ENCODE measurements at places on chromosomes 13 and 19.

- DNase-seq, result no peak
Measured at GRCh38 chr13:44236801-44237207, 136.8 kb upstream of the SERP2 start.

GRCh38 chr13:72170571-72170970 lies 303.6 kb upstream of the DACH1 start:
- DNase-seq, result no peak

DNA sequence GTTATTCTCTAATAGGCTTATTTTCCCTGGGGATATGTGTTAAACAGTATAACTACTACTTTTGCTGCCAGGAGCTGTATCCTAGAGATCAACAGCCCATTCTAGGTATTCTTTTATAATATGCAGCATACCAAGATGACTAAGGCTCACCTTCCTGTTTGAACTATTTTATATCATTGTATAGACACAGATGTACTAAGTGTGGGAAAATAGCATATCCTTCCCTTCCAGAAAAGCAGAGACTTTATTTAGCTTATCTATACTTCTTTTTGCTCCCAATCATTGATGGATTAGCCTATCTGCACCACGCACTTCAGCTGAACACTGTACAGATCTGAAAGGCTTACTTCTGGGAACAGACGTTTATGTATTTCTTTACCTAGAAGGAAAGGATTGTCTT lies 82.6 kb downstream of the MAB21L1 start:
- DNase-seq, result no peak

- DNase-seq, result no peak
Measured at GRCh38 chr13:48594096-48594815, 59.5 kb upstream of the CYSLTR2 start.

- no peak for DNase-seq
Measured at GRCh38 chr13:41554180-41554579, 96.8 kb downstream of the RGCC start.

DNA sequence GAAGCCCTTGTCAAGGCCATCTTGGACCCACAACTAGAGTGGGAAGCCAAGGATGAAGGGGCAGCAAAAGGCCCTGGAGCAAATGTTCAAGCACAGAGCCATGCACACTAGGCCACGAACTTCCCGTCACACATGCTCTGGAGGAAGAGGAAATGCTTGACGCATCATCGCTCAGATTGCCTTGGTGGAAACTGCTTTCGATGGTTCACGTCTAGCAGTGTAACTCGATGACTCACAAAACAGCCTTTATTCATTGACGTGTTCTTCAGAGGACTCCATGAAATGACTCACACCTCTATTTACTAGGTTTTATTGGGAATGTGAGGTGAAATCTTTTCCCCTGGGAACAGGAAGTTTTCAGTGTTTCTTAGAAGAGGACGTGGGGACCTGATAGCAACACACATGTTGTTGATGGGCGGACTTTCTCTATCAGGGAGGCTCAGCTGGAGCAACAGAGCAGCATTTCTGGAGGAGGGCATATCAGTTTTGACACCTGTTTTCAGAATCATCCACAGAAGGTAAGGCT lies 79.8 kb upstream of the FLT1 start:
- no peak for DNase-seq

- no peak for DNase-seq
Measured at GRCh38 chr19:41936961-41937360, 8.7 kb upstream of the ERFL start.

- no peak for DNase-seq
Measured at GRCh38 chr19:29342721-29343120, 129.8 kb upstream of the UQCRFS1 start.

GRCh38 chr19:7486923-7487322 lies 1.9 kb downstream of the PEX11G start:
- no peak for DNase-seq

DNA sequence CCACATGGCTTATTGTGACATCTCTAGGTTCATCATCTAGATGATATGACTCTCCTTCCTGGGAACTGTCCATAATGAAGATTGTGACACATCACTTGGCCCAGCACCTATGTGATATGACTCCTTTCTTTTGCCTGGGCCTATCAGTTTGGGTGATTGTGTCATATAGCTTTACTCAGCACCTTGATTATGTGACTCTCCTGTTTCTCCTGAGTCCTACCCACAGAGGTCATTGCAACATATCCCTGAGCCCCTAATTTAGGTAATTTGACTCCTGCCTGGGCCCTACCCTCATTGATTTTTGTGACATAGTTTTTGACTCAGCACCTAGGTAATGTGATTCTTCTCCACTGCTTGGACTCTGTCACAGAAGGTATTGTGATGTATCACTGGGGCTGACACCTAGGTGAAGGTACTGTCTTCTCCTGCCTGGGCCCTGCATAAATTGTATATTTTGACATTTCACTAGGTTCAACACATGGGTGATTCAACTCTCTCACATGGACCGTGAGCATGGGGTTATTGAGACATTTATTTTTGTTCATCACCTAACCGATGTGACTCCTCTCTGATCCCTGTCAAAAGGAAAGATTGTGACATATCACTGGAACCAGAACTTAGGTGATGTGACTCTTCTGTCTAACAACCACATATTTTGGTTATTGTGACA lies 26.2 kb upstream of the ZNF254 start:
- no peak for DNase-seq

DNA sequence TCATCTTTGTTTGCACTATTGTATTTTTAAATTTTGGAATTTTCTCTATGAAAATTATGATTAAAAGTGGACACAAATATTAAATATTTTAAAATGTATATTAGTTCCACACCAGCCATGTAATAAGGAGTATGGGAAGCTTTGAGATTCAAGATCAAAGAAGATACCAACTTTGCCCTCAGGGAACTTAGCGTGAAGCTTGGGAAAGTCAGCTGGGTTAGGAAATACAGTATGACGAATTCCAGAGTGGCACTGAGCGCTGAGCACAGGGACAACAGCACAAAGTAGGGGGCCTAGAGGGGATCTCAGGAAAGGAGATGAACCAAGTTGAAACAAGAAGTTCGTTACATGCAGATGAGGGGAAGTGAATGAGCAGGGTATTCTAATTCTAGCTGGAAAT lies 76.9 kb upstream of the SHISA2 start:
- DNase-seq, result no peak

DNA sequence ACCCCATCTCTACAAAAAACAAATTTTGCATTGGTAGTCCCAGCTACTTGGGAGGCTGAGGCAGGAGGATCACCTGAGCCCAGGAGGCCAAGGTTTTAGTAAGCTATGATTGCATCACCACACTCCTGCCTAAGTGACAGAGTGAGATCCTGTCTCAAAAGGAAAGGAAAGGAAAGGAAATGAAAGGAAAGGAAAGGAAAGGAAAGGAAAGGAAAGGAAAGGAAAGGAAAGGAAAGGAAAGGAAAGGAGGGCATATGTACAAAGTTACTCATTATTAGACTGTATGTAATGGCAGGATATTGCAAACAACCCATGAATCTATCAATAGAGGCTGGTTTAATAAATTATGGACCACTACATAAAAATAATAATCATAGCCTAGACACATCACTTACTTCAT lies 40.8 kb upstream of the CACNA1A start:
- DNase-seq, result no peak

Measured in stimulated activated CD8-positive, alpha-beta memory T cell treated with anti-CD3 and anti-CD28 coated beads, Interleukin-4, amount 100 ng/mL, for 1 hour (primary cell).